ENCODE measurements at places on chromosomes 12 and 14.

DNA sequence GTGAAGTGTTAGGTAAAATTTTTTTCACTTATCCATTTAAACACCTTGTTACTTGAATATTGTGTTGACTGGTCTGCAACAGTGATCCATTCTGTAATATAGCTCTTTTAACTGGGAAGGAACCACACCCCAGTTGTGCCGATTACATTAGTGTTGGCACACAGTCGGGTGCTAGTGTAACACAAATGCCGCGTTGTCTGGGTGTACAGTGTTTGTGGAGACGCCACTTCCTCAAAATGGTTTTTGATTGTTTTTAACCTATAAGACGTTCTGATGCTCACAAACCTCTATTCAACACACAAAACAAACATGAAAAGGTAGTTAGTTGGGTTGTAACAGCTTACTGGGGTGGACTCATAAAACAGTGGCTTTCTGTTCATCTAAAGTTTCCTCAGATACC lies 48.0 kb upstream of the TRAF3 start:
- DNase-seq, result no peak

DNA sequence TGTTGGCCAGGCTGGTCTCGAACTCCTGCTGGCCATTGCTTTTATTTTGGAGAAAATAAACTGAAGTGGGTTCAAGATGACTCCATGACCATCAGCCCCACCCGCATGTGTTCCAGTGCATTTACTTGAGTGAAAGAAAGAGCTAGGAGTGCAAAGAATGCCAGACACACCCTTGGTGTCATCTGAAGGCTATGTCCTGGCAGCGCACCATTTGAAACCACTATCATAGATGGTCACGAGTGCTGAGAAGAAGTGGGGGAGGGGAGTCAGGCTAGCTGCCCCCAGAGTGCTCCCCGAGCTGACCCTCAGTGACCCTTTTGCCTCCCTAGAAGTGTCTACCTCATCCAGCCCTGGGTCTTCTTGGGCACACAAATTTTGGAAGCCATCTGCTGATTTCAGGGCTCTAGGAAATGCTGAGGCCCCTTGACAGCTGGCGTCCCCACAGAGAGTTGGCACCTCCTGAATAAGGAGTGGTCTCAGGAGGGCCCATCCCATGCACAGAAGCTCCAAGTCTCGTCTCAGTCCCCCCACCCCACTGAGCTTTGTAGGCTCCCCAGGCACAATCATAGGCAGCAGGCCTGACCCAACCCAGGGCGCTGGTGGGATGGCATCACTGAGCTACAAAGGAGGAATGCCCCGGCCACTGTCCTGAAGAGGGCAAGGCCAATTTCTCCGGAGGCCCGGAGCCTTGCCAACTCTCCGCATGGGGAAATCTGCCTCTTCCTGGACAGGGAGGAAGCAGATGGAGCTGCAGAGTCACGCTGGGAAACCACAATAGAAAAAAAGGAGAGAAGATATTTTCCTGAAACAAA lies 28.0 kb downstream of the PXN start:
- DNase-seq, result no peak

DNA sequence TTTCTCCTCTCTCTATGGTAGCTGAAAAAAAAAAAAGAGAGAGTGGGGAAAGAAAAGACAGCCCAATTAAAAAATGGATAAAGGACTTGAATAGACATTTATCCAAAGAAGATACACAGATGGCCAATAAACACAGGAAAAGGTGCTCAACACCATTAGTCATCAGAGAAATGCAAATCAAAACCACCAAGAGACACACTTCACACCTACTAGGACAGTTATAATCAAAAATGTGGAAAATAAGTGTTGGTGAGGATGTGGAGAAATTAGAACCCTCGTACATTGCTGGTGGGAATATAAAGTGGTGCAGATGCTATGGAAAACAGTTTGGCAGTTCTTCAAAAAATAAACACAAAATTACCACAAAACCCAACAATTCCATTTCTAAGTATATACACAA lies 172.4 kb upstream of the GRIN2B start:
- no peak for DNase-seq

DNA sequence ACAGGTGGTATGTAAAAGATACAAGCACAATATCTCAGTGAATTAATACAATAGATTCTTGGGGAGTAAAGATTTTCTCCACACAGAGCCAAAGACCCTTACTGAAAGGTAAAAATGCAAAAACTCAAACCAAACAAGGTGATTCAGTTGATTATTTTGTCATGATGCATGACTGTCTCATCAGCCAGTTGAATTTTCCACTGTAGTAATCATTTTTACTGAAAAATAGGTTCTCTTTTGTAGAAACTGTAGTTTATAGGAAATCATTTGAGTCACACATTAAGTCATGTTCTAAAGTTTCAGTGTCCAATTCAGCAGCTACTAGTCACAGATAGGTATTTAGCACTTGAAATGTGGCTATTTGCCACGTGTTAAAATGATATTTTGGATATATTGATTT lies 53.6 kb downstream of the PPFIA2 start:
- no peak for DNase-seq

GRCh38 chr12:92732216-92732615 lies 29.4 kb downstream of the PLEKHG7 start:
- no peak for DNase-seq

DNA sequence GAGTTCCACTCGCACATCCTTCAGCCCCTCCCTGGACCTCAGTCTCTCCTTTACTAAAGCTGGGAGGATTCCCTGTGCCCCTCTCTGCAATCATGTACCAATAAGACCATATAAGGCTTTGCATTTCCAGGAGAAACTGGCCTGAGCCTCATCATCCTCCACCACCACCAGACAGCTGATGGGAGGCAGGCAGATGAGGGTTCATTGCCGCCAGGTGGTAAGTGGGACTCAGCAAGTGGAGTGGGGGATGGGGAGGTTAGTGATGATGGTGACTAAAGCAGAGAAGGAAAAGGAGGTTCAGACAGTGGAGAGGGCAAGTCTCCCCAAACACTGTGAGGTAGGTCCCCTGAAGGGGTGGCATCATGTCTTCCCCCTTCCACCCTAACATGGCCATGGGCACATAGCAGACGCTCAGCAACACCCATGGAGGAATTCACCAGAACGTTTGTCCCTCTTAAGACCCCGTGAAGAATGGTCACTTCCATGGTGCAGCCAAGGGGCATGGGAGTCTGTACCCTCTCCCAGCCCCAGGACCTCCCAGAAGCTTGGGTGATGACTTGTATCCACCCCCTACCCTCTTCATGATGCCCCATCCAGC lies 4.5 kb upstream of the TNFRSF1A start:
- DNase-seq, result no peak
